Stimulated activated CD8-positive, alpha-beta memory T cell treated with anti-CD3 and anti-CD28 coated beads, Interleukin-2, amount 100 ng/mL, for 1 hour (primary cell): ENCODE measurements at places on chromosomes 1 and 21.

DNA sequence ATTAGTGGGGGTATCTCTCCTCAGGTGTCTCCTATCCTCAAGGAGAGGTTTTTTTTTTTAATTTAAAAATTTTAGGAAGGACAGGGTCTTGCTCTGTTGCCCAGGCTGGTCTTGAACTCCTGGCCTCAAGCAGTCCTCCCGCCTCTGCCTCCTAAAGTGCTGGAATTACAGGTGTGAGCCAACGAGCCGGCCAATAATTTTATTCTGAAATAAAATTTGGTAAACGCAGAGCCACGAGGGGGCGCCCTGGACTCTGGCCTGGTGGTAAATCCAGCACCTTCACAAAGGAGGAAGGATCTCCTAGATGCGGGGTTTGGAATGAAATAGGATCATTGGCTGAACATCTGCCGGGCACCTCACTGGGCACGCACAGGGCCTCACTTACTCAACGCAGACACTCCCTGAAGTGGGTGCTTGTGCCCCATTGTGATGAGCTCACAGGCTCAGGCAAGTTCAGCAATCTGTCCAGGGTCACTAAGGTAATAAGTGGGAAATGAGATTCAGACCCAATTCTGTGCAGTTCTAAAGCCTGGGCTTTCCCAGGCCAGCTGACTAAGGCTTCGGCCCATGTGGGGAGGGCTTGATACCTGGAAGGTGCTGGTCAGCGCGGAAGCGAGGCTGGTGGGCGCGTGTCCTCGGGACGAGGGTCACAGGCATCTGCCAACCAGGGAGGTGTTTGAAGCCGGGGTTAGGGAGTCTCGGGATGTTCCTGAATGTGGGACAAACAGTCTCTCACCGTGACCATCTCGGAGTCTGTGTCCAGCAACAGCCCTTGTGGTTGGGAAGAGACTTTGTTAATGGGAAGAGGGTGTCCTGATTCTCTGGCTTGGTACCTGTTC is 32.7 kb upstream of the ETV3 start:
- DNase-seq = no peak

GRCh38 chr1:14120895-14121294 is 420.9 kb downstream of the PRDM2 start:
- no peak for DNase-seq

- no peak for DNase-seq
These were observed 2153.9 kb downstream of the NCAM2 start for GRCh38 chr21:23152130-23152529.

GRCh38 chr1:32533792-32534327 is 5.4 kb upstream of the ZBTB8A start:
- no peak for DNase-seq
